ENCODE measurements at places on chromosomes 3 and 15. TPM values are rescaled to one million over a fixed set of nuclear protein-coding genes. Genes with fewer than 3 reads are reported as not detected.

ACKR4 gene
- total RNA-seq: 3.1 TPM

GOLGA8R gene
- 15.6 TPM for total RNA-seq

DNA sequence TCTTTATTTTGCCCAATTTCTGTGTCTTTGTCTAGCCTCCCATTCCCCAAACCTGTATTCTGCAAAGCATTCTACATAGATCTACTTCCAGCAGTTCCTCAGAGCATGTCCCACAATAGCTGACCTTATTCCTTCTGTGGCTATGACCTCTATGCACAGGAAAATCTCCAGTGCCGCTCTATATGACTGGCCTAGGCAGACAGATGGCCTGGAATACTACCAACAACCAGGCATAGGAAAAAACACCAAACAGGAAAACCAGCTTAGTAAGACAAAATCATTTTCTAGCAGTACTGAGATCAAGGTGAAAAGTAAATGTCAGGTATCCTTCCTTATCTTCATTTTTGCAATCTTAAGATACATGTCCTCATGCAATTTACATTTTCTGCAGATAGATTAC lies 1115.0 kb downstream of the IGSF11 start:
- no peak for DNase-seq

IL5RA gene
- total RNA-seq: 0.49 TPM

DNA sequence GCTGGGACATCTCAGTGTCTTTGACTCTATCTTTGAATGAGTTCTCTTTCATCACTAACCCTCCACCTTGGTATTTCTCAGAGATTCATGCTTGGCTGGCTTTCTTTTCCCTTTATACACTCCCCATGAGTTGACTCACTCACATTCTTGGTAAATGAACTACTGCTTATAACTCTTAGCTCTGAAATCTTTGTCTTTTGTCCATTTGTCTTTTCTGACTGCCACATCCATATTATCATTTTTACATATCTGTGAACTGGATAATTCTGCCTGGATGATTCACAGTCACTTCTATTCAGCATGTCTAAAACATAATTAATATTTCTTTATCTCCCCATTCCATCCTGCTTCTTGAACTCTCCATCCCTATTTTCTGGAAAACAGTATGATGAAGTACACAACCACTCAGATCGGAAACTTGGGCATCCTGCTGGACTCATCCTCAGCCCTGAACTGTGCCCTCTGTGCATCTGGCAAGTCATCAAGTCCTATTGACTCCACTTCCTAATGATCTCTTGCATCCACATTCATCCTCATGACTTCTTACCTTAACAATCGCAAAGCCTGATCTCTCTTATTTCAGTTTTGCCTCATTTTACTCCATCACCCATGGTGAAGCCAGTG lies 66.9 kb downstream of the KCNAB1 start:
- no peak for DNase-seq

- peak; percentile 75 for DNase-seq
These were observed 339.0 kb upstream of the PROK2 start for GRCh38 chr3:72123908-72124441.

- no peak for DNase-seq
These were observed 292.7 kb downstream of the OCA2 start for GRCh38 chr15:27806396-27806795.

PLA2G4E gene
- not detected for total RNA-seq

GRCh38 chr15:78937132-78937739 lies 7.6 kb downstream of the CTSH start:
- no peak for DNase-seq

CP gene
- 26.1 TPM for total RNA-seq

VGLL3 gene
- 130 TPM for total RNA-seq

DNA sequence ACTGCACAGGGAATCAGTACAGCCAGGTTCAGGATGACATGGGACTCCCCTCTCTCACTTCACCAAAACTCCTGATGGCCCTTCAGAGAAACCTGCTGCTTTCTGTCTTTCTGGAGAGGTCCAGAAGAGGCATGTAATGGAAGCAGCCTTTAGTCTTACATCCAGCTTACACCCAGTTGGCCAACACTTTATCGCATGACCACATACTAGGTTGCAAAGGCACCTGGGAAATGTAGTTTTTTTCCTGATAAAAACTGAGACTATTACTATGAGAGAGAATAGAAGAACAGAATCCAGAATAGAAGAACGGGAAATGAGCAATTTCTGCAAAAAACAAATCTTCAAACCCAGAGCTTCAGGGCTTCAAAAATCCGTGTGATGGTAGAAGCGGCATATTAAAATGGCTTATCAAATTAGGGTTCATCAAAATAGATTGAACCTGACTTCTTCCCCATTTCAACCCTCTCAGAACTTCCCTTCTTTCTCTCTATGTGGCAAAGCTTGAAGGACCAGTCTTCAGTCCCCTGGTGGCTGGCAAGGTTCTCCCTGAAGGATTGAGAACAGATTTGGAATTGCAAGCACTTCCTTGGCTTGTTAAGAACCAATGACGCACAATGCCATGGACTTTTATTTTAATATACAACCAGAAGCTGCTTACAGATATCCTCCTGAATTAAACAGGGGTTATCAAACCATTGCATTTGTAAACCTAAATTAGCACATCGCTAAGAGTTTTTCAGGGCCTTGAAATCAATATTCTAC lies 34.4 kb downstream of the CORO2B start:
- no peak for DNase-seq

DUOX1 gene
- total RNA-seq: 5.9 TPM

GRCh38 chr3:4495294-4496086 lies 2.3 kb downstream of the ITPR1 start:
- no peak for DNase-seq

DNA sequence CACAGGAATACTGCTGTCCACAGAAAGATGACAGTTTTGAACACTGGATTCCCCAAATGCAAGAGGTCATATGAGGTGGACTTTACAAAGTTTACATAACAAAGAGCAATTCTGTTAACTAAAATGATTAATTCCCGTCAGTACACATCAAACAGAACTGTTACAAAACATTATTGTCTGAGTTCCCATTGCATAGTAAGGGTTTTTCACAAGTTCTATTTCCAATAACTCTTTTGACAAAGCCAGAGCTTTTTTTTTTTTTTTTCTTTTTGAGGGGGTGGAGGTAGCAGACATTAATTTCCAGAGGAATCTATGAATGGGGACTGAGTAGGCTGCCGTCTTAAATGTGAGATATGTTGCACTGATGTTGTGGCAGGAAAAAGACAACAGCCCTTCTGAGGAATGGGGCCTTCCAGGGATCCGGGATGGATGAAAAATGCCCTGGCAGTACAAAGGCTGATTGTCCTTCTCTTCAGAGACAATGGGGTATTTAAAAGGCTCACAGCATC lies 178.1 kb upstream of the KBTBD8 start:
- DNase-seq: no peak

GHSR gene
- total RNA-seq: not detected

CLSTN2 gene
- 5.1 TPM for total RNA-seq

RNF123 gene
- 37.9 TPM for total RNA-seq

- DNase-seq: no peak
These were observed 85.5 kb downstream of the LARS2 start for GRCh38 chr3:45473841-45474240.

Data from sciatic nerve (tissue), 2 donors.